ENCODE measurements at places on chromosomes 7 and 10. TPM values are rescaled to one million over a fixed set of nuclear protein-coding genes. Genes with fewer than 3 reads are reported as not detected.

KCP gene
- total RNA-seq, result 0.13 TPM

DNA sequence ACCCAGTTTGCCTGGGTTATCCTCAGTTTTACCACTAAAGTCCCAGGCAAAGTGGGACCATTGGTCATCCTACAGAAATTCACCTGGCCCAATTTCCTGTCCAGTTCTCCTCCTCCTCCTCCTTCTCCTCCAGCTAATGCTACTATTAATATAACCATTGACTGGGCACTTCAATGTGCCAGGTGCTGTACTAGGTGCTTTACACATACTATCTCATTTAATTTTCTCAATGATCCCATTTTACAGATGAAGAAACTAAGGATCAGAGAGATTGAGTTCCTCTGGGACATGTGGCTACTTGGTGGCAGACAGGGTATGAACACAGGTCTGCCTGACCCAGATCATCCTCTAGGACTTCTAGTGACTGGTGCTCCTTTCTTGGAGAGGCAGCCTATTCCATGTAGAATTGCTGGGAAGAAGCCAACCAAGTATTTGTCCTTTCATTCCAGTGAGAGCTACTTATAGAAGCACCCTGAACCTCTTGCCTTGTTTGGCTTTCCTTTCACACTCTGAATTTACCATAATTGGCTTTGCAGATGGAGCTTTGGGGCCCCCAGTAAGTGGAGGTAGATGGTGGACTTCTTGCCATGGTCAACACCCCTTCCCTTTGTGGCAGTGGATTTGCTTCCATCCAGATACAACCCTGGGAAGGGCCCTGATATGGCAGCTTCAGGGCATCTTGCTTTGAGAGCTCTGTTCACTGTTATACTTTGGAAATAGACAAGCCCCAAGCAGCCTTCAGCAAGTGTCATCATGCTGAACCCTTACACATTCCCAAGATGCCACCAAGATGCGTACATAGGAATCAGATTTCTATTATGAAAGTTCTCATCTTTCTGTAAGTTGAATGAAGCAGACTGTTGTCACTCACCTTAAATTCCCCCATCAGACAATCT lies 78.7 kb downstream of the MYOF start:
- no peak for DNase-seq

ANXA7 gene
- 165 TPM for total RNA-seq

GRCh38 chr7:121797657-121798452 lies 75.1 kb upstream of the PTPRZ1 start:
- no peak for DNase-seq

- DNase-seq, result no peak
Measured at GRCh38 chr7:14717816-14718215, 184.7 kb downstream of the DGKB start.

DNA sequence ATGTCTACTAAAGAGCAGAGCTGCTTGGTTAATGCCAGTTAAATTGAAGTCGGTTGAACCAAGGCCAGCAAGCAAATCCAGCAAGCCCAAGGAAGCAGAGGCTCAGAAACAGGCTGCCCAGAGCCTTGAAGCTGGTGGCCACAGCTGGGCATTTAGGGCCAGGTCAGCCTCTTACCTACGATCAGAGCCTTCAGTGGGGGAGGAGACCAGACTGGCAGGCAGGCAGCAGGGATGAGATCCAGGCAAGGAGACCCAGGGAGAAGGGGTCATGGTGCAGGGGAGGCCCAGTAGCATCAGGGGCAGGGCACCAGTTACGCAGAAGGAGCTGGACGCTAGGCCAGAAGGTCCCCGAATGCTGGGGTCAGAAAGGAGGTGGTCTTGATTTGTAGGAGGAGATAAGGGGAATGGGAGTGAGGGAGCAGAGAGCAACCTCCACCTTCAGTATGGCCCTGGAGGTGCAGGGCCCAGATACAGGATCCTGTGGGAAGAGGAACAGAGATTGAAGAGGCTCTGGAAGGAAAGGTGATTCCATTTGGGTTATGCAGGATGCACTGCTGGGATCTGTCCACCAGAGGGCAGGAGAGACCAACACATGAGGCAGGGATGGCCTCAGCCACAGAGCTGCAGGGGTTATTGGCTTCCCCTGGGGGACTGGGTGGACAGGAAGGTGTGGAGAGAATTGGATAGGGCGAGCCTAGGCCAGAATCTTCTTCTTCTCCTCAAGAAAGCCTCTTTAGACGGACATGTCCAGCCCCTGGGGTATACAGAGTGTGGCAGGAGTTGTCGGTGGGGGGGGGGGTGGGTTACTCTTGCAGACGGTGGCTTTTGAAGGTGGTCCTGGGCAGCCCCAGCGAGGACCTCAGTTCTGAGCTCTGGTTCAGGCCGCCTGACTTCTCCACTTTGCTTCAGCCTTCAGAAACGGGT lies 132.6 kb upstream of the PODXL start:
- DNase-seq, result peak; percentile 70

DNA sequence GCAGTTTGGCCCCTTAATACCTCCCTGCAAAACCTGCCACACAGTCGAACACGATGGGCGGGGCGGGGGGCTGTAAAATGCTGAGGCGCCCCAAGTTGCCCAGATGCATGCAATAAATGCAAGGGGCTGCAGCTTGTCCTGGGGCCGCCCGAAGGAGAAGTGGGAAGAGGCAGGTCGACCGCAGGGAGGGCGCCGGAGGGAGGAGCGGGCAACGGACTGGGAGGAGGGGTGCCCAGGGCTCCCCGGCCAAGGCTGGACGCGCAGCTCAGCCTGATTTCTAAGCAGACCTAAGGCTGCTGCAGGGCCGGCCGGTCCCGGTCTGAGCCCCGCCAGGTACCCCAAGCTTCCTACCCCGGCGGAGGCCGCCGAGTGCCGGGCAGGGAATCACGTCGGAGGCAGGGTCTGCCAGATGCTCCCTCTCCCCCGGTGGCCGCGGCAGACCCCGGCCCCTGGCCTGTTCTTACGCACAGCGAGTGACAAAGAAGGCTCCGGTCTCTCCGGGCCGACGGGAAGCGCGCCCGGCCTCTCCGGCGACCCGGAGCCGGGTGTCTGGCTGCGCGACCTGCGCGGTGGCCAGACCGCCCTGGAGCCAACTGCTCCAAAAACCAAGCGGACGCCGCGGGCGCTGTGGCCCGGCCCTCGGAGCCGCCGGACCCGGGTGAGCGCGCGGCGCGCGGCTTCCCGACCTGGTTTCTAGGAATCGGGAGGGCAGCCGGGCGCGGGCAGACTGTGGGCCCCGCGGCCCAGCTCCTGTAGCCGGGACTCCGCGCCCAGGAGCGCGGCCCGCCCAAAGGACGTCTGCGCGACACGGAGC lies 744 bp upstream of the EBF3 start:
- DNase-seq, result no peak

HYAL4 gene
- total RNA-seq, result not detected

GRCh38 chr7:65387891-65388290 lies 14.2 kb downstream of the ZNF92 start:
- no peak for DNase-seq

DNA sequence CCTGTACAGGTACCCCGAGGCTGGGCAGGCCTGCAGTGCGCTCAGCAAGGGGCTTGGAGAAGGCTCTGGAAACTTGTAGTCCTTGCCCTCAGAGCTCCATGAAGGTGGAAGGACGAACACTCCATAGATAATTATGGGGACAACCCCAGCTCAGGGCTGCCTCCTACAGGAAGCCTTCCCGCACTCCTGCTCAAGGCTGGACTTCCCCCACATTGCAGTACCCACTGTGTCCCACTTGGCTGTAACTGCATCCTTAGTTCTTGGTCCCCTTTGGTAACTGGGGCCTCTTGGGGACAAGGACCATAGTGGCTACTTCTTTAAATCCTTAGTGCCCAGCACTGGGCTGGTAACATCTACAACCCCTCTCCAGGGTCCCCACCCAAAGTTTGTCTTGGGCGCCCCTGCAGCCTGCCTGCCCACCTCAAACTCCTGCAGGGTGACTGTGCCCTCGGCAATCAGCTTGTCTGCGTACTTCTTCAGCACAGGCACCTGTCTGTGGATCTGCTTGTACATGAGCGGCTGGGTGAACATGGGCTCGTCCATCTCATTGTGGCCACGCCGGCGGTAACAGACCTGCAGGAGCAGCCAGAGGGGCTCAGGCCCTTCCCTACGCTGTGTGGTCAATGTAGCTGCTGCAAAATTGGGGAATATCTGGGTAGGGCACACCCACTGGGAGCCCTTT lies 17.1 kb downstream of the OGDHL start:
- DNase-seq, result no peak

DNA sequence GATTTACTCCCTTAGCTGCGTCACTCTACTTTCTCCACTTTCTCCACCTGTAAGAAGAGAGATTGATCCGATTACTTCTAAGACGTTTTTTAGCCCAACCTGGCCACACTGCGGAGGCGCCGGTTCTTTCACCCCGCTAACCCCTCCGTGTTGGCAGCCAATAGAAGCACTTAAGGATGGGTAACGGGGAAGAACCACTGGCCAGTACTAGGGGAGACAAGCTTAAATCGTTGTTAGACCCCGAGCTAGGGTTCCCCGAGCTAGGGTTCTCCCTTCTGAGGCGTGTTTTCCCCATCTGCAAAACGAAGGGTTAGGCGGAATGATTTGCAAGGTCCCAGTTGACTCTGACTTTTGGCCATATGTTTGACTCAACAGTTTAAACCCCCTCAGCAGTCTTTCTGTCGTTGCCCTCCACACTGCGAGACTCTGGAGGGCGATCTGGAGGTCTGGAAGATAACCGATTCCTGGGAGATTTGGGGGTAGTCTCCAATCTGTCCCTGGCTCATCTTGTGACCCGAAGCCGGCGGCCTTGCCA lies 644 bp downstream of the UMAD1 start:
- DNase-seq, result no peak

RSPH10B2 gene
- 0.15 TPM for total RNA-seq

- no peak for DNase-seq
Measured at GRCh38 chr10:102299873-102300272, 54.5 kb downstream of the GBF1 start.

GRCh38 chr10:96906864-96907263 lies 74.8 kb downstream of the LCOR start:
- no peak for DNase-seq

ADD3 gene
- 32.4 TPM for total RNA-seq

IFIT5 gene
- 11.1 TPM for total RNA-seq

TMEM213 gene
- not detected for total RNA-seq

Data from Panc1 (cell line).